ENCODE measurements at places on chromosomes 2 and 18.

DNA sequence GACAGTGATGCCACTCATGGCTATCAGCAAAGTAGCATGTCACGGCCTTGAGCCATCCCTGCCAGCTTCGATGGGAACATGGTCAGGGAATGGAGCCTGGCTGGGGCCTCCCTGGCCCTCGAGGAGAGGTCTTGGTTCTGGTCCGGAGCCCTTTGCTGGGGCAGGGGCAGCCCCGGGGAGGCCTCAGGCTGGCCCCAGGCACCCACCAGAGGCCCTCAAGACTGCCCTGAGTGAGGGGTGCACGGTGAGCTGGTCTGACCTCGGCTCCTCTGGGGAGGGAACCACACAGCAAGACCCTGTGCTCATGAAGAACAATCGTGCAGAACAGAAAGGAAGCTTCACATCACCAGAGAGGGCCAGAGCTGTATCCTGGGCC, 75.2 kb upstream of the OTOS start:
- no peak for DNase-seq

DNA sequence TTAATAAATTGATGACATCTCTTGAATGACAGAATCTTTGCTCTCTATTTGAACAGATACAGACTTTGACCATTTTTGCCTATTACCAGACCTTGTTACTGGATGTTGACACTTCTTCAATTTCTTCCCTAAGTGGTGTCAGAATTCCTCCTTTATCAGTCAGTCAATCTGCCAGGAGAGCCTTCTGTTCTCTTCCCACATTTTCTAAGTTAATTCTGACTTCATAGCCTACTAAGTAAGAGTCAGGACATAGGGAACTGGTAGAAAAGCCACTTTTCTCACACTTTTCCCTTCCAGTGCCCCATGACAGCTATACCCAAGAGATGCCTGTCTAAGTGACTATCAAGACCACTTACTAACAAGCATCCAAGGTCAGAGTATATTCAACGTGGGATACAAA, 1187.5 kb upstream of the NXPH2 start:
- no peak for DNase-seq

- no peak for DNase-seq
These were observed 4.3 kb downstream of the REL start for GRCh38 chr2:60885683-60886082.

- no peak for DNase-seq
These were observed 663 bp downstream of the TRIM54 start for GRCh38 chr2:27282892-27283291.

DNA sequence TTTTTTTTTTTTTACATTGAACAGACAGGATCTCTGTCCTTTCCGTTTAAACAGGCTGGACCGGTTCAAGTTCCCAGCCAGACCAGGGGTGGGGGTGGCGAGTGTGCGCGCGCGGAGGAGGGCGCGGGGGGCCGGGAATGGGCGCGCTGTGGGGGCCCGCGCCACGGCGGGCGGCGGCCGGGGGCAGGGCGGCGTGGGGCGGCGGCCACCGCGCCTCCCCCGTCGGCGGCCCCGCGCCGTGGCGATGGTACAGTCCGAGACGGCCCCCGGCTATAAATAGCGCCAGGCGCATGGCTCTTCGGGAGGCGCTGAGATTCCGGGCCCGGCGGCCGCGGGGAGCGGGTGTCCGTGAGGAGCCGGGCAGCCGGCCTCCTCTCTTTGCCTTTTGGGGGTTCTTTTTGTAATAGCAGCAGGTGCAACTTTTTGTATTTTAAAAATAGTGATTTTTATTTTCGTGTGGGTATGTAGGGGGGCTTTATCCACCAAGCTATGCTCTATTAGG, 430 bp upstream of the CELF4 start:
- peak; percentile 81 for DNase-seq

- DNase-seq = no peak
These were observed 163.1 kb upstream of the PGAP1 start for GRCh38 chr2:197089655-197090054.

DNA sequence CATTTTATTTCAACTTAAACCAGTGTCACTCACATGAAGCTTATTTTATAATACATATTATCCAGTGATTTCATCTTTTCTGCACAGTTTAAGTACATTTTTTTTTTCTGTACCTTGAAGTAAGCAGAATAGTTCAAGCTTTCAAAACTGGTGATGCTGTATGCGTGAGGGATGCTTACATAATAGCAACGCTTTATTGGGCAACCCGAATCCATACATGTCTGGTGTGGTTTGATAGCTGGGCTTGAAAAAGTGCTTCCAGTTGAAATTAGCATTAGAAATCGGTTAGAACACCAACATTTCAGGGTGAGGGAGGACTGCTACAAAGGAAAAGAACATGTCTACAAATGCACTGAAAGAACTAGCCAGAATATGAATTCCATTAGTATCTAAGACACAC, 117.4 kb downstream of the MBP start:
- DNase-seq = no peak
